ENCODE measurements at places on chromosomes 5 and 9.

- no peak for DNase-seq
Measured at GRCh38 chr9:109416135-109416706, 81.9 kb downstream of the PTPN3 start.

DNA sequence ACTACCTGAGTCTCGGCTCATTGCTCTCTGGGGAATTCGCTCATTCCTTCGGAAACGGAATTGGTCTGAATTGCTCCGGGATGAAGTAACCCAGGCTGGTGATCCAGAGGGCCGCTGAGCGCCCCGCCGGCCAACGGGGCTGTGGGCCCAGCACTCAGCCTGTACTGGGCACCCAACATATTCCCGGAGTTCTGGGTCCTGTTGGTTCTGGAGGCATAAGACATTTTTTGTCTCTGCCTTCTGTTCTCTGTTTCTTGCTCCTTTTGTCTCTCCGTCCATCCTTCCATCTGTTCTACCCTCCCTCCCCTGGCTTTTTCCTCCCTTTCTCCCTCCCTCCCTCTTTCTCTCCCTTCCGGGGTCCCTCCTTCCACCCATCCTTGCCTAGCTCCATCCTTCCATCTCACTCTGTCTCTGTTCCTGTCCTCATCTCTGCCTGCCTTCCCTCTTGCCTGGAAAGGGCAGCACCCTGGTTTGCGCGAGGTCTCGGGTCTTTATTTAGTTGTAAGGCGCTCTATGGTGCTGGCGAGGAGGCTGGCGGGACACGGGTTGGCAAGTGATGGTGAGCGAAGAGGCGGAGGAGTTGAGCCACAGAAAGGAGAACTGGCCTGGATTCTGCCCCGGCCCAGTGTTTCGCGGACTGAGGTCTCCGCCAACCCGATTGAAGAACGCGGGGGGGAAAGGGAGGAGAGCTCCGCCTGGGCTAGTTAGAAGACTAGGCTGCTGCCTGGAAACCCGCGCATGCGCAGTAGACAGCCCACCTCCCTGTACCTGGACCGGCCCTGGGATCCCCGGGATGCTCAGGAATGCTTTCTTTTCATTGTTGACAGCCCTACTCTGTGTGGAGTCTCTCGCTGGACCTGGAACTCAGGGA, 1468.0 kb downstream of the FOXD4L5 start:
- peak; percentile 61 for DNase-seq

DNA sequence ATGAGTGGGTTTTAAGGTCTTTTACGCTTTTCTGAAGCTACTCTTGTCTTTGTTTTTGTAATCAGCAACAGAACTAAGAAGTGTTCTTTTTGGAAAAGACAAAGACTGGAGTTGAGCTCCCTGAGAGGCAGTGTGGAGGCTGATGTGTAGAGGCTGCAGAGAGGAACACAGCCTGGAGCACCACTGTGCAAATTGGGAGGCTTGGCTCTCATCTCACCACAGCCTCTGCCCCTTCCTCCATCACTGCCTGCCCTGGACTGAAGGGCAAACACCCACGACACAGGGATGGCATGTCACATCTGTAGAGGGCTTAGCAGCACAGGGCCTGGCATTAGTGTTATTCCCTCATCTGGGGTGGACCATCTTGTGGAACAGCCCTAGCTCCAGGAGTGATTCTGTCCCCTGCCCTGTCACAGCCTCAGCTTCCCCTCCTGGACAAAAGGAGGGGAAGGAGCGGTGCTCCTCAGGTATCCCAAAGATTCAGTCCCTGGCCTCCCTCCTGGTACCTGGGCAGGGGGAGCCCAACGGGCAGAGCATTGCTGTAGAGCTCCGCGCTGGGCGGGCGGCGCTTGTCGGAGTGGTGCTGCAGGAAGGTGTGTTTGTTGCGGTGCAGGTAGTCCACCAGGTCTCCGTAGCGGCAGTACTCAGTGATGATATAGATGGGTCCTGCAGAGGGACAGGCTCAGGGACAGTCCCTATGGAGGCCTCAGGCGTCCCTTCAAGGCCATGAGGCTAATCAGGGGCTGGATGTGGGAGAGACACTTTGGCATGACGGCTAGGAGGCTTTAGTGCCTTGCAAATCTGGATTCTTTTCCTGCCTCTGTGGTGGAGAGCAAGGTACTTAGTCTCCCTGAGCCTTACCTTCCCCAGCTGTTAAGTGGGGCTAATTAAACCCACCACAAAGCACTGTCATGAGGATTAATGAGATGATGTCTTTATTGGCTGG, 32.8 kb downstream of the PDGFRB start:
- DNase-seq = no peak

- no peak for DNase-seq
Measured at GRCh38 chr9:77502568-77502967, 145.6 kb downstream of the GNA14 start.

- no peak for DNase-seq
Measured at GRCh38 chr5:18299166-18299565, 664.9 kb downstream of the TAF11L14 start.

GRCh38 chr5:161306351-161306995, 240.1 kb downstream of the GABRB2 start:
- no peak for DNase-seq

- peak; percentile 63 for DNase-seq
Measured at GRCh38 chr9:128863647-128864046, 18.1 kb downstream of the KYAT1 start.

DNA sequence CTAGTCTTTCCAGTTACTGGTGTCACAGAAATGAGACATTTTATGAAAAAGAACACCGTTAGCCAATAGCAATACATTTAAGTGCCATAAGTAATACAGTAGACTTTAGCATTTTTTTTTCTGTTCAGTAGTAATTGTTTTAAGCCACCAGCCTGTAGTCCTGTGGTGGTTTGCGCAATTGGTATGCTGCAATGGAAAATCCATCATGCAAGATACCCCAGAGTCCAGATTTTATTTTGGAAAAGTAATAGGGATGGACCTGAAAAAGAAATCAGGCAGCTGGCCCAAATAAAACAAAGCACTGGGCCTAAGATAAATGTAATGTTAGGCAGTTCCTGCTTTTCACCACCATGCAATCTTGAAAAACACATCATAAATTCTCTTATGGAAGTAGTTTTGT, 94.6 kb upstream of the RASGRF2 start:
- no peak for DNase-seq

DNA sequence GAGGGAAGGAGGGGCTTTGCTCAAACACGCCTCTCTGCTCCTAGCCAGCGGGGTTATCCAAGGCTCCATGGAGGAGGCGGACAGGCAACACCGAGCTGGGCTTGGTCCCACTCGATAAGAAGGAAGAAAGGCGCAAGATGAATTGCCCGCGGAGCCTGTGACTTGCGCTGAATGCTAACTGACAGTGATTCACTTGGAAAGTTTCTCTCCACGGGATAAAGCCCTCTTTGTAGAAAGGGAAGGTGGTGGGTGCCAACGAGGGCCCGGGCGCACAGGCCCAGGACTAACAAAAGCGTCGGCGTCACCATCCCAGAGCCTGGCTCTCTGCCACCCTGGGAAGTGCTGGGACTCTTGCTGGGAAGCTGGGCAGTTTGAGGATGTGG, 76.0 kb downstream of the VAV2 start:
- no peak for DNase-seq

DNA sequence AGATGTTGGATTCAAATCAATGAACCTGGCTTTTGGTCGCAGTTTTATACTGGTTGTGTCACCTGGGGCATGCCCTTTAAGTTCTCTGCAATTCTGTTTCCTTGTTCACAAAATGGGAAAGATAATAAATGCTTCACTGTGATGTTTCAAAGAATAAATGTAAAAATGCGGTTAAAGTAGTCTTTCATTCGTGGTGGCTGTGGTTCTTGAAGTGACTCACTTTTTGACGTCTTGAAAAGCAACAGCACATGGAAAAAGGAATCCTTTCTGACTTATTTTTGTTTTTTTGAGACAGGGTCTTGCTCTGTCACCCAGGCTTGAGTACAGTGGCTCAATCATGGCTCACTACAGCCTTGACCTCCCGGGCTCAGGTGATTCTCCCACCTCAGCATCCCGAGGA, 88.4 kb upstream of the SLIT3 start:
- DNase-seq = no peak

DNA sequence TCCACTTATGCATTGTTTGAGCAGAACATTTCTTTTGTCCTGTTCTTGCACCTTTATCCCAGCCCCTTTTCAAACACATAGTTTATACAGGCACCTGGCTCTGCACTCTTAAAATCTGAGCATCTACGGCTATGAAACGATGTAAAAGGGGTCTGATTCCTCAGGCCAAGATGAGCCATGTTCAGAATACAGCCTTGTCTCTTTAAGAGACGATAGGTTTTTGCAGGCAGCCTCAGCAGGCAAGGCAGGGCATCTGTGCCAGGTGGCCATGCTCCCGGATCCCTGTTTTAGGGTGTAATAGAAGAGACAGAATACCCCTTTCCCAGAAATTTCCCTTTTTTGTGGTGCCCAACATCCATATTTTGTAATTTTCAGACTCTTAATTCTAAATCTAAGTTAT, 89.1 kb upstream of the NFIB start:
- DNase-seq = no peak

- no peak for DNase-seq
Measured at GRCh38 chr9:98607152-98607551, 101.6 kb downstream of the GABBR2 start.

- DNase-seq = no peak
Measured at GRCh38 chr5:157290981-157291711, 25.2 kb downstream of the CYFIP2 start.

DNA sequence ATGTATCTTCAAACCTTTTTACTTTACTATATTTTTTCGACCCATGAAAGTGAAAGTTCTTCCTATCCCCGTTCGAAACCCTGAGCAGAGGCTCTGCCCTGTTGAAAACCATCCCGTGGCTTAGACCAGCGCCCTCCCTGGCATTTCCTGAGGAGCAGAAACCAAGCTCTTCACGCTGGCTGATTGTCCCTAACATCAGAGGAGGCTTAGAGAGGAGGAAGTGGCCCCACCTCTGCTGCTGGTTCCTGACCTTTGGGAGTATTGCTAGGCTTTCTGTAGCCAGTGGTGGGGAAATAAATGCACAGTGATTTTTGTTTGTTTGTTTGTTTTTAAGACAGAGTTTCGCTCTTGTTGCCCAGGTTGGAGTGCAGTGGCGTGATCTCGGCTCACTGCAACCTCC, 4.2 kb upstream of the PTGES start:
- no peak for DNase-seq

DNA sequence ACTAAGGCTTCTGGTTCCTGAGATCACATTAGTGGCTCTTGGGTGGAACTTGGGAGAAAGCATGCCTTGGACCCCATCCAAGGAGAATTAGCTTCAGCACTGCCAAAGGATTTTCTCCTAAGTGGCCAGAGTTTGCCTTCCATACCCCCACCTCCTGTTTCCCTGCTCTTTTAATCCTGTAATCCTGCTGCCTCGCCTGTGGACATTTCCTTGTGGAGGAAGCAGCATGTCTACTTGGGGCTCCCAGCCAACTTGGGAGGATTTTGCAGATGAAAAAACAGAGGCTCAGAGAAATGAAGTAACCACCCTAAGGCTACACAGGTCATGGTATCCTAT, 1.6 kb downstream of the ARSI start:
- DNase-seq = no peak

Measured in activated CD8-positive, alpha-beta memory T cell treated with anti-CD3 and anti-CD28 coated beads for 1 hour (primary cell).